ENCODE measurements at places on chromosomes 11 and 22.

GRCh38 chr22:26295563-26296126 lies 126.4 kb downstream of the SEZ6L start:
- no peak for DNase-seq

DNA sequence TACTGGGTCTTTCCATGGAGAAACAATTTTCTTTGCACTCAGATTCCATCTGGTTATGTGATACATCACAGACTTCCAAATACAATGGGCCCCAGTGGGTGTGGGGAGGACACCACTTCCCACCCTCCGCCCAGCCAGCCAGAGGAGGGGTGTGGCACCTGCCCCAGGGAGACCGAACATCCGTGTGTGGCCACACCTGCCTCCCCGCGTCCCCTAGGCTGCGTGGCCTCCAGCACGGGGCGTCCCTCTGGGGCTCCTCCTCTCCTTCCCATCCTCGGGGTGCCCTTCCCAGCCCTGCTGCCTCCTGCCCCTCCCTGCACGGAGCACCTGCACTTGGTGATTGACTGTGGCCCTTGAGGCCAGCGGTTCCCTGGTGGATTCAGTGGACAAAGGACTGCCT lies 49.1 kb downstream of the CERK start:
- no peak for DNase-seq

- DNase-seq = no peak
These were observed 17.5 kb upstream of the SLC25A1 start for GRCh38 chr22:19195796-19196731.

- peak; percentile 82 for DNase-seq
These were observed at the start of gene SCN4B for GRCh38 chr11:118152552-118153471. Gene SCN4B (minus strand): TSS chr11:118152823. CDS start chr11:118152673, 150 bp downstream.

GRCh38 chr11:24070435-24070834 lies 426.4 kb upstream of the LUZP2 start:
- no peak for DNase-seq
